ENCODE measurements at places on chromosomes 12 and 14. TPM values are rescaled to one million over a fixed set of nuclear protein-coding genes. Genes with fewer than 3 reads are reported as not detected.

Gene TXNDC16
- 3.0 TPM for total RNA-seq

Gene PLBD1
- total RNA-seq = 0.10 TPM

Gene EFS
- total RNA-seq = not detected

Gene TAS2R9
- 0.19 TPM for total RNA-seq

Gene CDKL1
- 13.5 TPM for total RNA-seq
